ENCODE measurements at places on chromosomes 7 and 10. TPM values are rescaled to one million over a fixed set of nuclear protein-coding genes. Genes with fewer than 3 reads are reported as not detected.

Gene LIPJ
- 0.22 TPM for total RNA-seq

Gene GTF2I
- total RNA-seq, result 388 TPM

Gene PEX1
- total RNA-seq, result 53.4 TPM

Gene FAM53B
- 25.5 TPM for total RNA-seq

Gene CRHR2
- total RNA-seq, result 0.60 TPM

Gene AKR1C4
- total RNA-seq, result not detected

Gene PTF1A
- 2.8 TPM for total RNA-seq
